ENCODE measurements at places on chromosomes 2 and 18. TPM values are rescaled to one million over a fixed set of nuclear protein-coding genes. Genes with fewer than 3 reads are reported as not detected.

Gene MROH2A
- polyA plus RNA-seq, result 7.3 TPM

DNA sequence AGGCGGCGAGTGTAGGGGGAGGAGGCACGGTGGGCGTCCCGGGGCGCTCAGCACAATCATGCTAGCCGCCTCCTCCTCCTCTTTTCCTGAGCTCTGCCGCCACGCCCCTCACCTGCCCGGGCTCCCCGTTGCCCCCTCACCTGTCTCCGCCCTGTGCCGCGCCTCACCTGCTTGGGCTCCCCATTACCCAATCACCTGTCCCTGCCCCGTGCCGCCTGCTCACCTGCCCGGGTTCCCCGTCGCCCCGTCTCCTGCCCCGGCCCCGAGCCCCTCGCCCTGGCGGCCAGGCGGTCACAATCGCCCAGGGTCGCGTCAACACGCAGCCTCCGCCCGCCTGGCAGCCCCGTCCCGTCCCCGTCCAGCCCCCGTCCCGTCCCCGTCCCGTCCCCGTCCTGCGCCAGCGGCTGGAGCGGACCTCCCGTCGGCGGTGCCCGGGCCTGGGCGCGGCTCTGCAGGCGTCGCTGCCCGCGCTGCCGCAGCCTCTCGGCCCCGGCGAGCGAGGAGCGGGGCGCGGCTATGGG lies at the start of gene DCDC2C:
Gene DCDC2C, plus strand, starts transcription at position 340 of the 521 bp plus-strand sequence. Its CDS starts 177 bp downstream, at position 517.
- no peak for DNase-seq

Gene PTRHD1
- 17.1 TPM for polyA plus RNA-seq

- DNase-seq, result no peak
Observed at GRCh38 chr2:134327367-134327766, 73.5 kb downstream of the MGAT5 start.

Gene TGFA
- polyA plus RNA-seq, result 2.1 TPM

Gene KCMF1
- polyA plus RNA-seq, result 42.7 TPM

Gene MYL1
- polyA plus RNA-seq, result not detected

DNA sequence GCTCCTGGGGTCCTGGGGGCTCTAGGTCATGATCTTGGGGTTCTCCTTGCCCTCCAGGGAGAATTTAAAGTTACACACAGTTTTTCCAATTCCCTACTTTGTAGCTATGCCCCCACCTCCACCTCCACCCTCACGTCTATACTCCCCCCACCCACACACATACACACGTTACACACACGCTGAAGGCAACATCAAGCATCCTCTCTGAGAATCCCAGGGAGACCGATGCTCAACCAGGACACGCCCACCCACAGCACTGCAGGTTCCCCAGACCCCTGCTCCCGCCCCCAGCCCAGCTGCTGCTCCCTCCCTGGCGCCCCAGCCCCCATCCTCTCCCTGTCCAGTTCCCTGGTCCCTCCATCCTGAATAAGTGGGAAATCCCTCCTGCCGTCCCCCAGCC lies 6.4 kb upstream of the TNS1 start:
- DNase-seq, result no peak

GRCh38 chr2:60512641-60513040 lies 40.8 kb downstream of the BCL11A start:
- no peak for DNase-seq

DNA sequence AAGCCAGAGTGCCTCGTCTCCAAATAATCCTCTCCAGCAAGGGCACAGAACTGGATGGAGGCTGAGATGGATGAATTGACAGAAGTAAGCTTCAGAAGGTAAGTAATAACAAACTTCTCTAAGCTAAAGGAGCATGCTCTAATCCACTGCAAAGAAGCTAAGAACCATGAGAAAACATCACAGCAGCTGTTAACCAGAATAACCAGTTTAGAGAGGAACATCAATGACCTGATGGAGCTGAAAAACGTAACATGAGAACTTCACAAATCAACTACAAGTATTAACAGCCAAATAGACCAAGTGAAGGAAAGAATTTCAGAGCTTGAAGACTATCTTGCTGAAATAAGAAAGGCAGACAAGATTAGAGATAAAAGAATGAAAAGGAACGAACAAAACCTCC lies 32.3 kb downstream of the WDPCP start:
- DNase-seq, result no peak

DNA sequence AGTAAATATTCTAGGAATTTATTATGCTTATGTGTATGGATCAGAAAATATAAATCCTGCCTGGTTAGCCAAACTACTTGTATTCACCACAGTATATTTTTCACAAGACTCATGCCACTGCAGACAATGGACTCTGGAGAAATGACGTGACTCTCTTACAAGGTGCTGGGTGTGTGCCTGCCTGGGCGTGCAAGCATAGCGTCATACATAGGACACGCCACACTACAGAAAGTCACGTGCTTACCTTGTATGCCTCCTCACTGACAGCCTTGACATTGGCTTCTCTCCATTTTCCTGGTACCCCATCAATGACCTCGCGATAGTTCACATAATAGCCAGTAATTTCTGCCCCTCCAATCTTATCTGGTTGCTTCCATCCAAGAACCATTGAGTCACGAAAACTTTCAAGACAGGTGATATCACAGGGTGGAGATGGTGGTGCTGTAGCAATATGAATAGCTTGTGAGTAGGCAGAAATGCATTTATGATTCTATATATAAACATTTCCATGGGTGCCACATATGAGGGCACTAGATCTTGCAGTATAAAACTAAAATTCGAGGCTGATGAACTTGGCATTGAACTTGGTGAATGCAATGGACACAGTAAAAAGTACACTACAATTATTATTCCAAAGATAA lies 93.2 kb downstream of the MYOM1 start:
- no peak for DNase-seq

Gene PRSS56
- polyA plus RNA-seq, result not detected

DNA sequence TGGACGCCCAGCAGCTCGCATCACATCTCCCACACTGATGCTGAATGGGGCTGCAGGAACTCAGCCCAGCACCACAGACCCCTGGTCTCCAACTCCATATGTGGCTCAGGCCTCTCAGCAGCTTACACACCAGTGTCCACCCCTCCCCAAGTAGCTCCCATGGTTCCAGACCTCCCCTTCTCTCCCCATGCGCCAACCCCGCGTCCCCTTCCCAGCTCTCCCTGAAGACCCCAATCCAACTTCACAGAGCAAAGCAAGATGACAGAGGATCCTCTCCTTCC lies 188.9 kb downstream of the SH3BP4 start:
- no peak for DNase-seq

DNA sequence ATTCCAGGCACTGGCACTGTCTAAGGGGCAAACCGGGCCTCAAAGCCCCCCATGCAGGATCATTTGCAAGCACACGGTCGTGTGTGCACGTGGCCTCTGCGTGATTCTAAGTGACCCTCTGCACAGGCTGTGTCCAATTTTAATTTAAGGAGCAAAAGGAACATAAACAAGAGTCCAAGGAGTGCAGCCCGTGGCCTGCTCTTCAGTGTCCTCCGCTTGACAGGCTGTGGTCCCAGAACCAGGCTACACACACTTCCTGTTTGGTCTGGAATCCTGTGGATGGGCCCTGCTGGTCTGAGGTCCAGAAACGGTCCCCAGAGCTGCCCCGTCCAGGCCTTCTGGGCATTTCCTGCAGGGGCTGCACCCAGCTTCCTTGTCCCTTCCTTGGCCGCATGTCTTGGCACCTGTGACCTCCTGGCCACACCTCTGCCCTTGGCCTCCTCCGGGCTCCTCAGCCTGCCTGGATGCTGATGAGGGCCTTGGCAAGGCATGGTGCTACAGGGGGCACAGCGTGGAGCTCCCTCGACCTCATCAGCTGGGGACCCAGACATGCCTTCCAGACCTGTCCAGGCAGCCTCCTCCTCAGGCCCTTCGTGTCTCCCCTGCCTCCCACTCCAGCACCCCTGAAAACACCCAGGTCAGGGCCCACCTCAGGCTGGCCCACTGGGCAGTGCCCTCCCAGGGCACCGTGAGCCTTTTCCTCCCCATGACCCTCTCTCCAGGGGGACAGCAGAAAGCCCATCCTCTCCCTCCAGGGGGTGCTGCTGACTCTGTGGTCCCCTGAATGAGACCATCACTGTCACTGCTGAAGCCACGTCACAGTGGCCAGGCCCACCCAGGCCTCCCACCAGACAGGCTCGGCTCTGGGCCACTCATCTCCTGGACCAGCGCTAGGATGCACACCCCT lies 136.4 kb upstream of the GPC1 start:
- no peak for DNase-seq

- DNase-seq, result no peak
Observed at GRCh38 chr2:204472375-204472774, 72.9 kb upstream of the PARD3B start.

GRCh38 chr18:70284976-70285620 lies 3.7 kb upstream of the SOCS6 start:
- DNase-seq, result no peak

- DNase-seq, result no peak
Observed at GRCh38 chr2:133835821-133836619, 267.8 kb upstream of the NCKAP5 start.

GRCh38 chr18:45932708-45933107 lies 34.4 kb downstream of the EPG5 start:
- DNase-seq, result no peak

Gene PPP1R1C
- polyA plus RNA-seq, result 2.4 TPM

GRCh38 chr18:3135536-3135935 lies 84.2 kb downstream of the MYOM1 start:
- no peak for DNase-seq

GRCh38 chr2:27914041-27914804 lies 23.7 kb downstream of the BABAM2 start:
- DNase-seq, result no peak

DNA sequence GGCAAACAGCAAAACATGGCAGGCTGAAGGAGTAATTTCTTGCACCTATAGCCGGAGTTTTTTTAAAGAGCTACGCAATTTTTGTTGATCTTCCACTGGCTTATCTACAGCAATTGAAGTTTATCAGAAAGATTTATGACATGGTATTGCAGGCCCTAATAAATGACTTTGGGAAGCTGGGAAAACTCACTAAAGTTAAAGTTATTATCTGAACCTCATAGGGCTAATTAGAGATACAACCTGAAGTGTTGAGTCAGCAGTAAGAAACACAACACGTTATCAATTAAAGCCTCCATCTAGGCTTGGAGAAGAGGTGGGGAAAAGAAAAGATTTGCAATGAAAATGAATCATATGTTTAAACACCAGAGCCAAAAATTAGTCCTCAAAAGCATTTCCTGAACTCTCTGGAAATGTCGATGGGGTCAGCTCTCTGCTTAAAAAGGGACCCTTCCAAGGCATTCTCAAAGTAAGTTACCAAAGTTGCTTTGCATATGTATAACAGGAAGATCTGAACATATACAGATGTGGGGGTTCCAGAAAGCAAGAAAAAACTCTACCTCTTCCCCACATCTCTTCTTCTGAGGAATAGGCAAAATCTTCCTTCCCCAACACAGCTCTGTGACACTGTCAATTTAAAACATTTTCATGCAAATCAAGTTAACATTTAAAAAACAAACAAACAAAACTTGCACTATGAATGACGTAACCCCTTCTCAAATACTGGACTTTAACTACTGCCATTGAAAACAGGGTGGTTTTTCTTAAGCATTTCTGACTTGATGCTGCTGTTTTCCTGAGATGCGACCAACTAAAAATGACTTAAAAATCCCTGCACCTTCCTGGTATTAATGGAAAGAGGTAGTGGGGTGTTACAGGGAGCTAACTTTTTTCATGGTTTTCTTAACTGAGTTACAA lies 915.6 kb downstream of the NRXN1 start:
- no peak for DNase-seq

- no peak for DNase-seq
Observed at GRCh38 chr18:45780568-45780967, 44.9 kb upstream of the SIGLEC15 start.

Gene DCDC2C
- polyA plus RNA-seq, result 0.09 TPM

- peak; percentile 48 for DNase-seq
Observed at GRCh38 chr2:27705851-27706622, 42.3 kb downstream of the SLC4A1AP start.

- DNase-seq, result no peak
Observed at GRCh38 chr2:23482188-23482587, 97.2 kb downstream of the KLHL29 start.

DNA sequence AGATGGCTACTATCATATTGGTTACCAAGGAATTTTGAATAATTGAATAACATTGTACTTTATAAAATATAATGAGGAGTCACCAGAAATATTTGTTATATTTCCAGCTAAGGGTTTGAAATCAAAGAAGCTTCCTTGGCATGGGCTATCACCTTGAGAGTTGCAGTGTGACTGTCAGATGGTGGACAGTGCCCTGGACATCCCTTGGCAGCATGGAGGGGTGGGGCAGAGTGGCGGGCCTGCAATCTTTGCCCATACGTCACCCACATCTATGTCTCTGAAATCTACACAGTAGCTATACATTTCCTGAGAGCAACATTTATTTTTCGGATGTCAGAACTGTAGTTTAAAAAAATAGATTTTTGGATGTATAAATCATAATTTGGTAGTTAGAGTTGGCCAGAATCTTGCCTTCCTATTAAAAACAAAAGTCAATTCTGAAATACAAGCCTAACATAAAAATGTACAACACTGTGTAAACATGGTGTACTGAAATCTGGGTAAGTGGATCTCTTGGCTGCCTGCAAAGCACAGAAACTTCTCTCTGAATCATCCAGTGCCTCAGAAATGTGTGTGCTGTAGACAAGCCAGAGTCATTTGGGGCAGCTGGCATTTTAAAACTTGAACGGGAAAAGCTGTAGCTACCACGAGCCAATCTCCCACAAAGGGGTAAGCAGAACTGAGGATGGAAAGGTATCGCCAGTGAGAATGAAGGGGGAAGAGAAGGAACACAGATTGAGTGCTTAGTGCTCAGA lies 124.2 kb upstream of the ARHGAP28 start:
- DNase-seq, result no peak

DNA sequence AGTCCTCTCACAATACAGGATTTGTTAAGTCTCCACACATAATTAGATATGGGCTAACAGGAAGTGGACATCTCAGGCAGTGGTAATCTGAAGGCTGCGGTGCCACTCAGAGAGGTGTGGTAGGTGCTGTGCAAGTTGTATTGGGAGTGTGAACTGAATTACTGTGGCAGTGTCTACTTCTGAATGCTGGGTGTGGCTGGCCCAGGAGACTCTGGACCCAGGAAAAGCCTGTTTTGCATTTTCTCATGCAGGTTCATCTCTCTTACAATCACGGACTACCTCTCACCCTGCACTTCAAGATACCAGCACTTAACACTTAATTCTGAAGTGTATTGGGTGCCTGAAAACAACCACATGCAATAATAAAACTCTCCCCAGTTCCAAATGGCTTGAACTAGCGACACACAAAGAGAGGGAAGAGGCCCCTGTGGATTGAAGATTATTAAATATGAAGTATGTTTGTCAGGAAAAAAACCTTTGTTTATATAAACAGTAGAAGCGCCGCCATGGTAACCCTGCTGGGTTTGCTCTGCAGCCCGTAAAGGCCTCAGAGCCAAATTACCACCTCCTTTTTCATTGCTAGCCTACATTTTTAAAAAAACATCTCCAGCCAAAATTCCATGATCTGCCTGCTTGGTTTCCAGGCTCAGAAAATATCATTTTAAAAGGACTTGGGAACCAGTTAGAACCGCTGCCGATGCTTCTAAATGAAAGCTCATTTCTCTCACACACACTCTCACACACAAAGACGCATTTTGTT lies 77.5 kb downstream of the GFPT1 start:
- DNase-seq, result peak; percentile 77

Gene RESP18
- not detected for polyA plus RNA-seq

Gene BCL2L11
- polyA plus RNA-seq, result 9.1 TPM

Gene TFPI
- 63.3 TPM for polyA plus RNA-seq

- DNase-seq, result no peak
Observed at GRCh38 chr2:222813177-222813843, 47.5 kb upstream of the ACSL3 start.

Gene GALNT3
- 3.2 TPM for polyA plus RNA-seq
